Stimulated activated CD8-positive, alpha-beta memory T cell treated with anti-CD3 and anti-CD28 coated beads, Interleukin-15, amount 100 ng/mL, for 1 hour (primary cell): ENCODE measurements at places on chromosomes 13 and 19.

DNA sequence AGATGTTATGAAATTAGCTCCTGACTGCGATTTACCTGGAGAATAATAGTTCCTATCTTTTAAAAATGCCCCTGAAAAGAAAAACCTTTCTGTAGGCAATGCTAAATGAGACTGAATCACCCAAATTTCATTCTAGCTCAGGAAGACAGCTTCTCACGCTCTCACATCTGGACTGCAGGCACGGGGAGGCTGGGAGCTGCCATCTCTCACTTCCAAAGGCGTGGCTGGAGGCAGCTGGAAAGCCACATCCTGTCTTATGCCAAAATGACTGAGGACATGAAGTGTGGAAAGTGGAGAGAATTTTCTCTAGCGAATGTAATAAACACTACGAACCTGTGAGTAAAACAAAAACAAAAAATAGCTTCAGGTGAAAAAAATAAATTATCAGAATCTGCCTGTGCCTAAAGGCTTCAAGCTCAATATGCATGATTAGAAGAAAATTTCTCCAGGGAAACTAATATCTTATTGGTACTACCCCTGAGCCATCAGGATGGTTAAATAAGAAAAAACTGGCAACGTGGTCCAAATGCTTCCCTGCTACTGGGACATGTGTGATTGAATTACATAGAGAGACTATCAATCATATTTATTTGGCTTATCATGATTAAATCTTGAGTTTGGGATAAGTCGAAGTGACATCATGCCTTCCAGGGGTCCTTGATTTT is 58.1 kb upstream of the UBL3 start:
- DNase-seq = no peak

DNA sequence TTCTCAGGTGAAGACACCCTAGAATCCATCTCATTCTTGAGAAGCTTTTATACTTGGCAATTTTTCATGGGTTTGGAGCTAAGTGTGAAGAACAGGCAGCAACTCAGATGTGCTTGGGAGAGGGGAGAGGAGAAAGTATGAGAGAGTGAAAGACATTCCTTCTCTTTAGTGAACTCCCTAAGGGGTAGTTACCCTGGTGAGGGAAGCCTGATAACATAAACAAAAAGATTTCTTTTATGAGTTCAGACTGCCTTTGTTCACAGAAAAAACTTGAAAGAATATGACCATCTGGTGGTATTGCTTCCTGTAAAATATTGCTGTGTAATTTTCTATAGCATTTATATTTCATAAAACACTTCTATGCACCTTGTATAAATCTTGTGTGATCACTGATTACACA is at the start of gene STOML3:
STOML3 (minus strand) TSS at position 139 of the 400 bp plus-strand sequence; CDS start at position 29, 110 bp downstream.
- no peak for DNase-seq

DNA sequence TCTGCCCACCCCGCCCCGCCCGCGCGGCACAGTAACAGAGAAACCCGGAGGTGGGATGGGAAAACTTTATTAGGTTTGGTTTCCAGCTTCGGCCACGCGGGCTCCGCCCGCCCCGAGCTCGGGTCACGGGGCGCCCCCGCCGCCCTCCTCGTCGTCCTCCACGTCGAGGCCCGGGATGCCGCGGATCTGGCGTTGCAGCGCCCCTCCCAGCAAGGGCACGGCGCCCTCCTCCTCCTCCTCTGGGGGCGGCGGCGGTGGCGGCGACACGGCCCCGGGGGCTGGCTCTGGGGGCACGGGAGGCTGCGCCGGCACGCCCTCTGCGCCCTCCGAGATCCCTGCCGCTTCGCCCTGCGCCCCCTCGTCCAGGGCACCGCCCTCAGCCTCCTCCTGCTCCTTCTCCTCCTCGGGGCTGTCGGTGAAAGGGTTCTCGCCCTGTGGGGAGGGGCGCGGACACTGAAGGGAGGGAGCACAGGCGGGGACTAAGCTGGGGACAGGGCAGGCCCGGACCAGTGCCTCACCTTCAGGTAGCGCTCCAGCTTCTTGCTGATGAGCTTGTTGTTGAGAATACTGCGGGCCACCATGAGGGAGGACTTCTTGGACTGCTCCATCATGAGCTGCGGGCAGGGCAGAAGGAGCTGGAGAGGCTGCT is 536 bp upstream of the AKAP8 start:
- peak; percentile 12 for DNase-seq

DNA sequence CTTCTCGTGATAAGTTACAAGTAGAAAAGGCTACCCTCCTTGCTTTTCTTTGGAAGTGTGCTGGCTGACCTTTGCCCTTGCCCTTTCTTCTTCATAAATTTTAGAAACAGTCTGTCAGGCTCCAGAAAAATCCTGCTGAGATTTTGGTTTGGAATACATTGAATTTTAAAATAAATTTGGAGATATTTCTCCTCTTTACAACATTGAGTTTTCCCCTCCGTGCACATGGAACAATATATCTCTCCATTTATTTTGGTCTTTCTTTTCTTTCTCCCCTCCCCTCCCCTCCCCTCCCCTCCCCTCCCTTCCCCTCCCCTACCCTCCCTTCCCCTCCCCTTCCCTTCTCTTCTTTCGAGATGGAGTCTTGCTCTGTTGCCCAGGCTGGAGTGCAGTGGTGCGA is 8.6 kb downstream of the KLK4 start:
- DNase-seq = no peak

- no peak for DNase-seq
These were observed 94.7 kb upstream of the PRR20A start for GRCh38 chr13:57045826-57046546.
